ENCODE measurements at places on chromosomes 3 and 15.

DNA sequence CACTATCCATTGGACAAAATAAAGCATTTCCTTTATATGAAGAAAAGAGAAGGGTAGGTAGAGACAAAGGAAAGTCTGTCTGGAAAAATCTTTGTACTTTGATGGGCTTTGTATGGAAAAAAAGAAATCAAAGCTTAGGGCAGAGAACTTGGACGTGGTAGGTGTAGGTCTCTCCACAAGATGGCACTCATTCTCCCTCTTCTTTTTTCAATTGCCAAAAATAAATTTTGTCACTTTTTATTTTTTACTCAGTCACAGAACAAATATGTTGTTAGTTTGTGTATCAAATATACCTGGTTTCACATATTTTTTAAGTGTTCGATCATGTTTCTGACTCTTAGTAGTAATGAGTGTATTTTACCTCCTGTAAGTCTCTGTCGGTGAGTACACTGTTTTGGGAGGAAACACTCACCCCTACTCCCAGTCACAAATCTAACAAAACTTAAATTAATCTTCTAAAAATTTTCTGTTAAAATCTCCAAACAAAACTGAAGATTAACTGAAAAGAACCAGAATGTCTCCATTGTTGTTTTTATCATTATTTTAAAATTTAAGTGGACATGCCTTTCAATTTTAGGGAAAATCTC, 415.8 kb upstream of the GOLIM4 start:
- DNase-seq = no peak

- DNase-seq = no peak
Measured at GRCh38 chr15:77384086-77384485, 35.8 kb downstream of the PEAK1 start.

GRCh38 chr3:188978421-188979171, 193.2 kb upstream of the TPRG1 start:
- no peak for DNase-seq

GRCh38 chr3:149020839-149021252, 29.5 kb downstream of the GYG1 start:
- no peak for DNase-seq

GRCh38 chr15:63915209-63915872, 81.6 kb upstream of the HERC1 start:
- DNase-seq = no peak

DNA sequence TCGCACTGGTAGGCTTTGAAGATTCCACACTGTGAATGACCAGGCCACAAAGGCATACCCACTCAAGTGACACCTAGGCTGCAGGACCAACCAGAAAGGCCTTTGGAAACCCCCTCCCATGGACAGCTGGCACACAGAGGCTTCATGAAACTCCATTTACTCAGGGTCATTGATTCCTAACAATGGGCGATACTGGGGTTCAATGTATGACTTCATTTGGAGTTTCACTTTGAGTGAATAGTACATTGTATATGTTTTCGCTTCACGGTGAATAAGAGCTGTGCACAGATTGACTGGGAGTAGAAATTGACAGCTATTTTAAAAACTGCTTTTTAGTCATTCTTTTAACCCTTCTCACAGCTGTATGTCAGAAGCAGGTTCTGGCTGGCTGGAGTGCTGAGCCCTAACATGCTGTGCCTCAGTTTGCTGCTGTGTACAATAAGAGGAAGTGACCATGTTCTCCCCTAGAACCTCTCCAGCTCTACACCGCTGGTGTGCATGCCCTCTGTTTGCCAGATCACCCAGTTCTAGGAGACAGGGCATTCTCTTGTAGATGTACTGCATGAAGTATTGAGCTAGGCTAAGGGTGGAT, 15.4 kb upstream of the CX3CR1 start:
- DNase-seq = no peak

DNA sequence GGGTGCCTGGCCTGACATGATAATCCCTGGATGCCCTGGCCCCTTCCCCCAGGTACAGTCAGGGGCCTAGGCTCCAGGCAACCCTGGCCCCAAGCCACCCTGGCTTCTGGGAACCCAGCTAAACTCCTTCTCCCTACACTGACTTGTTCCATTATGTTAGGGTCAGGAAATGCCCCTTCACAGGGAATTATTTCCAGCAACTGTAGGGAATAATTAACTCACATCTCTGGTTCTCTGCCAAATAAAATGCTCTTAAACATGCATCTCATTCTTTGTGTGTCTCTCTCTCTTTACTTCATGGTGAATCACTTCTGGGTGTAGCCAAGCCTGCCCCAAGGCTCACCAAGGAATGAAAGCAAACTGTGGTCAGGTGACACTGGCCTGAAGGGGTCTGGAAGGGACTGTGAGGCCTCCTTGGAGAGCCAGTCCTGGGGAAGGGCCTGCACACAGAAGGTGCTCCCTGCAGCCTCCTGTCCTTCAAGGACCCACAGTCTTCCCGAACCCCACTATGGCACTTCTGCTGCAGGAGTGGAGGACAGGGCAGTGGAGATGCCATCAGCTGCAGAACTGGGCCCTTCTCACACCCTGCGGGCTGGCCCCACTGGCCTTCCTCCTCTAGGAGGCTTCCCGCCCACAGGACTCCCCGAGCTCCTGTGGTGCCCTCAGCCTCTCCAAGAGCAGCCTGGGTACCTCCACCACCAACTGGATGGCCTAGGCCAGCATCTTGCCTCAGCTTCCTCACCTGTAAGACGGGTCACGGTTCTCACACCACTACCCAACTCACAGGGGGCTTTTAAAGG, 17.6 kb downstream of the TKT start:
- DNase-seq = peak; percentile 53

GRCh38 chr3:4044619-4045018, 245.4 kb downstream of the LRRN1 start:
- DNase-seq = no peak

DNA sequence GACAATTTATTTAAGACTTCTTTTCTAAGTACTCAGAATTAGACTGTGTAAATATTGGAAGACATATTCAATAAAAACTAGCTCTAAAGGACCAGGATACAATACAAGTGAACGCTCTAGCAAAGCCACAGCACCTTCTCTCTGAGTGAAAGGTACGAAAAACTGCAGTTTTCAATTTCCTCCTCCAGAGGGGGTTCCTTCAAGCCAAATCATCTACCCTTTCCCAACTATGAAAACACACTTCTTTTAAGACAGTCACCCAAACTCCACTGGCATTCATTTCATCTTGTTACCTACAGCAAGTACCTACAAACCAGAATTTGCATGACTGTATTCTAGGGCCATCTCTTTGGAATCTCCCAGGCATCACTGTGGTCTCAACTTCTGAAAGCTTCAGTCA, 165.8 kb downstream of the ERC2 start:
- no peak for DNase-seq

- DNase-seq = no peak
Measured at GRCh38 chr3:176106380-176106779, 1090.9 kb downstream of the TBL1XR1 start.

DNA sequence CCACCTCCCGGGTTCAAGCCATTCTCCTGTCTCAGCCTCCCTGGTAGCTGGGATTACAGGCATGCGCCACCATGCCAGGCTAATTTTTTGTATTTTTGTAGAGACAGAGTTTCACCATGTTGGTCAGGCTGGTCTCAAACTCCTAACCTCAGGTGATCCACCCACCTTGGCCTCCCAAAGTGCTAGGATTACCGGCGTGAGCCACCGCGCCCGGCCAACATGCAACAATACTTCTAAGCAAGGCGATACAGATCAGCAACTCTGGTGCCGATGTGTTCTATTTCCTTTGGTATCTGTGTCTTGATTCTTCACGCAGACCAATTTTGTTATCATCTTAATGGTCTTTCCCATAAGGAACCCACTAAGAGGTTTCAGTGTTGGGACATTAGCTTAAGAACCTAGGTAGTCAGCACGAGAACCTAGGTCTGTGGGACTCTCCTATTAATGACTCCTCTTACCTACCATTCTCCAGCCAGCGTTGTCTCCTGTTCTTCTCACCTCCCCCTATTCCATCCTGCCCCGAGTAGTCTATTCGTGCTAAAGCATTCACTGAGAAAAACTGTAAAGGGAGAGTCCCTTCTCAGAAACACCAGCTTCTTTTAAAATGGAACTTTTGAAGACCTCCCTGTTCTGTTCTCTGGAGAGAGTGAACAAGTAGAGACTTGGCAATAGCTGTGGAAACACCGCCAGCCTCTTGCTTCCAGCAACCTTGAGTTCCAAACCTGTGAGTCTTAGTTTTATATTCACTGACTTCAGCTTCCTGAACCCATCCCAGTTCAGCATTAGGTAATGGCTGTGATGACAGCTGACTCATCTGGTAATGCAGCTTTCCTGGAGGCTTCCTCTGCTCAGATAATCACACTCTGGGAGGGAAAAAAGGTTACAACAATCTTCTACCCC, 61.2 kb downstream of the TSC22D2 start:
- DNase-seq = no peak

DNA sequence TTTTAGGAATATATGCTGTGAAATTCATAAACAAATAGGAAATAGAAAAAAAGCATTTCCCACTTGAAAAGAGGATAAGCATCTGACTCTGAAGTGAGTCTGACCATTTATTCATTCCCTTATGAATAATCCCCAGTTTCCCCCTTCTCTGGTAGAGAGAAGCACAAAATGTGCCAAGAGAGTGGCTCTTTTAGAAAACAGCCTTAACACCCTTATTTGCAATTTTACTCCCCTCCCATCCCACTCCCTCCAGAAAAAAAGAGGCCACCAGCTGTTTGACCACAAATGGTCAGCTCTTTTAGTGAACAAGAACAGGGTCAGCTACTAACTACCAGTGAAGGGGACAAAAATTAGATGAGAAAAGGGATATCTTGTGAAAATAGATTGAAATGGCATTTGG, 184.5 kb upstream of the ADAMTS9 start:
- no peak for DNase-seq

- DNase-seq = no peak
Measured at GRCh38 chr3:52068055-52068571, 11.7 kb upstream of the DUSP7 start.

GRCh38 chr15:101320501-101321052, 25.5 kb upstream of the SNRPA1 start:
- peak; percentile 89 for DNase-seq

DNA sequence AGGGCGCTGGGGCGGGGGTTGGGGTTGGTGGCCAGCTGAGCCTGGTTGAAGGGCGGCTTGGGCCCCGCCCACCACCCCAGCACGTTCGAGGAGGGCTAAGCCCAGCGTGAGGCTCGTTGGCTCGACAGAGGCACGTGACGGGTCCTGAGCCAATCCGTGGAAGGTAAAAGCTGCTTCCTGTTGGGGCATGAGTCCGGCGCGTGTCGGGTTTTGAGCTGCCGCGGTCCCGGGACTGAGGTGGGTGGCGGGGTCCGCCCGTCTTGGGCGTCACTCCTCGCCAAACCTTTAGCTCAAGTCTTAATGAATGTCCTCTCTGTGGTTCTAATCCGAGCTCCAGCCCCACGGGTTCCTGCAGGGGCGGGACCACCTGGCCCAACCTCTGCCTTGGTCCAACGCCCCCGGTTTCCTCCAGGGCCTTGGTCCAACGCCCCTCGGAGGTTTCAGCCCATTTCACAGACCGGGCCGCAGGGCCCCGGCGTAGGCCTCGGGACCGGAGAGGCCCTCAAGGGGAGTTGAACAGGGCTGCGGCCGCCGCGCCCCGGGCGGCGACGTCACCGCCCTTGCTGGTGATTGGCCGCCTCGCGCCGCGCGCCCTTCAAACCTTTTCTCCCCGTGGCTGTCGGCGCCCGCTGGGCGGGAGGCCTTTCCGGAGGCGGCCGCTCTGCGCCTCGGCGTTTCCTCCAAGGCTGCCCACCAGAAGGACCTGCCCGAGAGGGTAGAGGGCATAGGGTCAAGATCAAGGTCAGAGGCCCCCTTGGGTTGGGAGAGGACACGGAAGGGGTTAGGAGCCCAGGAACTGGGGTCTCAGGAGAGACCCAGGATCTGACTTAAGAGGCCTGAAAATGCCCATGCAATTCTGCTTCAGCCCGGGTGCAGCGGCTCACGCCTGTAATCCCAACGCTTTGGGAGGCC, at the start of gene RCCD1:
Gene RCCD1, plus strand, starts transcription at position 173 of the 912 bp plus-strand sequence. CDS start 1,851 bp downstream, outside the sequence.
- peak; percentile 94 for DNase-seq

DNA sequence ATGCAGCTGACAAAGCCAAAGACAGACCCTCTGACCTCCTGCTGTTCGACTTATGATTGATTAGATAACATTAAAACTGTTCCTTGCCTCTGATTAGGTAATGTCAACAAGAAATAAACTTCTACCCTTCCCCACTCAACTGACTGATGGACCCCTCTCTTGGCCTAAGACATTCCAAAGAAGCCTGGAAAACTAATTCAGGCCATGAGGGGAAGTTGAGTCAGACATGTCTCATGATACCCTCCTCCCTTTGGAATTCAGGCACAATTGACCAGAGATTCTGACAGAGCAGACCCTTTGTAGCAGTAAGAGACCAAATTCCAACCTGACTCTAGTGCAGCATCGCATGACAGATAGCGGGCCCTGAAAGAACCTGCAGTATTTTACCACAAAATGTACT, 354.5 kb downstream of the OCA2 start:
- DNase-seq = no peak

DNA sequence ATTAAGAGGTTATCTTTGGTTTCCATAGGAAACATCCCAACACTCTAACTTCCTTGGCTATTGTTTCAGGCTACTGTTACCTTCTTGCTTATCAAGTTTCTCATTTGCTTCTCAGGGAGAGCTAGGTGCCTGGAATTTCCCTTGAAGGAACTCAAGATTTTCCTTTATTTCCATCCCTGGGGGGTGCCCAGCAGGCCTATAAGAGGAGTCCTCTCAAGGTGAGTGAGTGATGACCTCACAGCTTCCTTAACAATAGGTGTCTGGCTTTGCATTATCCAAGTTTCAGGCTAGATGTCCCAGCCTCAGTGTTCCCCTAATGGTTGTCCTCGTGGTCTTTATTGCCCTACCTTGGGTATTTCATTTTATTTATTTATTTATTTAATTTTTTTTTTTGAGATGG, 12.1 kb upstream of the CTSH start:
- no peak for DNase-seq

- no peak for DNase-seq
Measured at GRCh38 chr3:145182196-145182911, 978.6 kb downstream of the PLOD2 start.

- DNase-seq = no peak
Measured at GRCh38 chr3:127002195-127003174, 19.6 kb downstream of the PLXNA1 start.

- DNase-seq = no peak
Measured at GRCh38 chr15:36737430-36737891, 158.0 kb downstream of the CDIN1 start.

- no peak for DNase-seq
Measured at GRCh38 chr15:91342097-91342496, 242.0 kb downstream of the SV2B start.

- no peak for DNase-seq
Measured at GRCh38 chr15:35141743-35142471, 56.8 kb upstream of the NANOGP8 start.

DNA sequence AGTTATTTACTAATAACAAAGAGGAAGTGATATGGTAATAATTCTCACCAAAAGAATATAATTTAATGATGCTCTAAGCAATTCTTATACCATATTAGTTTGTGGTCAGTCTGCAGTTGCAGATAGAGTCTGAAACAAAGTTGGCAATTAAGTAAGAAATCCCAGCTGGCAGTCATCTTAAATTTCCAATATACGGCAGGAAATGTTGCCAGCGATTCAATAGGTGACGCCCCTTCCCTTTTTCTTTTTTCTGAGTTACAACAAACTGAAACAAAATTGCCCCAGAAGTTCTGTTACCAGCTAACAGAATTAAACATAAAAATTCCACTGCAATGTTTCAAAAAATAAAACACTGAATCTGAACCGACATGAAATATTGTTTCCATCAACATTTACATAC, 26.7 kb downstream of the LRRFIP2 start:
- DNase-seq = no peak

GRCh38 chr3:95705786-95706418, 1108.5 kb upstream of the EPHA6 start:
- peak; percentile 60 for DNase-seq

GRCh38 chr3:174342941-174343501, 516.1 kb upstream of the NAALADL2 start:
- no peak for DNase-seq
